Activated T-helper 9 cell treated with anti-CD3 and anti-CD28 coated beads, Interleukin-2, amount 50 U/mL, for 16 hours (primary cell): ENCODE measurements at places on chromosomes 3 and 15.

DNA sequence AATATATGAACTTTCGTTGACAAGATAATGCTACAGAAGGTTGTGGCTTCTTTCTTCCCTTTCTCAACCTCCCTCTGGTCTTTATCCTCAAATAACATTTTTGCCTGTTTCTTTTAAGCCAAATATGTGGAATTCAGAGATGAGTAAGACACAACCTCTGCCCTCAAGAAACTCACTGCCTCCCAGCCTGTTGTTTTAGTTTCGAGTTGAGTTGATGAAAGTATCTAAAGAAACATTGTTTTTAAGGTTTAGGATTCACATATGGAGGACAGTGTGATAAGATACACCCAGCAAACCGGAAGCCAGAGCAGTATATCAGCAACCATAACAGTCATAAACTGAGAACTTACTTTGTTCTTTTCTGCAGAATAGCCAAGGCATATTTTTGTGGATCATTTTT lies 218.6 kb downstream of the THSD4 start:
- no peak for DNase-seq

DNA sequence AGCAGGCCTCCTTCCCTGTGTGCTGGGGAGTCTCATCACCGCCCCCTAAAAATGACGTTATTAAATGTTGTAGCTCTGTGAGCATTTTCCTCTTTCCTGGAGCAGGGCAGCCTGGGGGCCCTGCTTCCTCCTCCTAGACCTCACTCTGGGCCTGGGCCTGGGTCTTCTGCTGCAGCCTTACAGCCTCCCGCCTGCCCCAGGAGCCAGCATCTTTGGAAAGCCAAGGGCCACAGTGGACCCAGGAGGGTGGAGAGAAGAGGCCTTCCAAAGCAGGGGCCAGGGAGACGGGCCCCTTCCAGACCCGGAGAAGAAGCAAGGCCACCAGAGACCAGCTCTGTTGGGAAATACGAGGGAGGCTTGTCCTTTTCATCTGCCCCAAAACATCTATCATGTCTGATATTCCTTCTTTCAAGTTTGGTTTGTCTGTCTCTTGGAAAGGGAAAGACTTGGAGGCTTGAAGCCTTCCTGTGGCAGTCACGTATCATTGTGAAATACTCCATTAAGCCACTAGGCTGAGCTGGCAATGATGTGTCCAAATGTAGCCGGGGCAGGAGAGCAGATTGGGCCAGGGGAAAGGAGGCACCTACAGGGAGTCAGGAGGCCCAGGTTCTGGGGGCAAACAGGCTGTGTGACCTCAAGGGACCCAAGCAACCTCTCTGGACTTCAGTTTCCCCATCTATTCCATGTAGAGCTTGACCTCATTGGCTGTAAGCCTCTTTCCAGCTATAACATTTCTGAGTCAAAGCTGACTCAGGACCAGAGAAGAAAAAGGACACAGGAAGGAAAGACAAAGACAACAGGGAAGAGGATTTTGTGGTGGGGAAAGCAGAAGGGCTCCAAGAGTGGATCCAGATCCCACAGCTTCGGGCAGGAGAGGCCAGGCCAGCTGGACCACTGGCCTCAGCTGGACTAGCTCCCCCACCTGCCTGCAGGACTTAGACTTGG lies 31.1 kb downstream of the CYP11A1 start:
- no peak for DNase-seq

- peak; percentile 46 for DNase-seq
These were observed 75.1 kb downstream of the CCK start for GRCh38 chr3:42190701-42191442.

DNA sequence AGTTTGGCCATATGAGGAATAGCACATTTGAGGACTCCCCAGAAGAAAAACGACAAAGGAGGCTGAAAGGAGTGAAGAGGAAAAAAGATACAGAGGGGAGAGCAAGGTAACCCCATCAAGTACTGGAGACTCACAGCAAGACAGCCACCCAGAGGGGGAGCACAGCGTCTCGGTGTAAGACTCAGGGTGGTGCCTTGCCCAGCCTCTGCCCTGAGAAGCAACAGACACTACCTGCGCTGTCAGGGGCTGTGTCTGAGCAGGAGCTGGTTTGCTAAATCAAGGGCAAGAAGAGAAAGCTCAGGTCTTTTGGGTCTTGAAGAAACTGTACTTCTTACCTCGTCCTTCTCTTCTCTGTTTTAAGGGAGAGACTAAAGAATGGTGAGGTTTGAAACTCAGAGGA lies 27.9 kb downstream of the FBXO45 start:
- DNase-seq = no peak

DNA sequence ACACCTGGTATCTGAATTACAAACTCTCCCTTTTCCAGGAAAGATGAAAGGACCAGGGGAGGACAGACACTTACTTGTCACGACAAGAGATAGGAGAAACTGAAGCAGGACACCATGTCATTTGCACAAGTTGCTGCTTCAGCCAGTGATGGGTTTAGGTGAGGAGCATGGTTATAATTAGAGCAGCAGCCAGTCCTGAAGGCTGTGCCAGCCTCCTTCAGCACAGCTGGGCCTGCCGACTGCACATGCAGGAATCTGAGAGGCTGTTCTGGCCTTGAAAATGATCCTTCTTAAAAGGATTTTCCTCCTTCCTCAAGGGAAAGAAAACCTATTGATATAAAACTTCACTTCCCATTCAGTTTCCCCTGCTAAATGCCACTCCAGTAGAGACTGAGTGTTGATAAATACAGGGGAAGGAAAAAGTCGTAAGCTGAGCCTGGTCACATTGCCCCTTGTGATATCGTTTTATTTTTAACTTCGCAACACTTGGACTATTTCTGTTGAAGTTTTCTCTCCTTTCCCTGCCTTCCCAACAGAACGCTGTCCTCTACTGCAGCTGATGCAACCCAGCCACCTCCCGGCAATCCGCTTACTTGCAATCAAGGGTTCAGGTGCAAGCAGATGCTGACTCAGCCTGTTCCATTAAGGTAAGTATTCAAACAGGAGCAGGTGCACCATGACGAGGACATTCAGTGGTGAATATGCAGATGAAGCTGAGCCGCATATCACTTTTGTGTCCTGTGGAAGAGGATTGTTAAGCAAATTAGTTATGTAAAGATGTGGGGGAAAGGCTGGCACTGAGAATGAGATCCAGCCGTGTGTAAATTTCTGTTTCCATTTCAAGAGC lies at the start of gene FBXO40:
Gene FBXO40, plus strand, starts transcription at position 524 of the 847 bp plus-strand sequence. CDS start 27,197 bp downstream, outside the sequence.
- DNase-seq = no peak
